ENCODE measurements at places on chromosomes 5 and 9. TPM values are rescaled to one million over a fixed set of nuclear protein-coding genes. Genes with fewer than 3 reads are reported as not detected.

The C9 gene
- not detected for total RNA-seq

The NPR3 gene
- 0.89 TPM for total RNA-seq

The RLN1 gene
- 0.91 TPM for total RNA-seq

The ELP1 gene
- total RNA-seq: 46.6 TPM

The AK1 gene
- total RNA-seq: 46.5 TPM

The ZER1 gene
- total RNA-seq: 38.4 TPM
